ENCODE measurements at places on chromosomes 11 and 22.

GRCh38 chr11:71145988-71146824, 106.2 kb downstream of the SHANK2 start:
- DNase-seq: no peak

DNA sequence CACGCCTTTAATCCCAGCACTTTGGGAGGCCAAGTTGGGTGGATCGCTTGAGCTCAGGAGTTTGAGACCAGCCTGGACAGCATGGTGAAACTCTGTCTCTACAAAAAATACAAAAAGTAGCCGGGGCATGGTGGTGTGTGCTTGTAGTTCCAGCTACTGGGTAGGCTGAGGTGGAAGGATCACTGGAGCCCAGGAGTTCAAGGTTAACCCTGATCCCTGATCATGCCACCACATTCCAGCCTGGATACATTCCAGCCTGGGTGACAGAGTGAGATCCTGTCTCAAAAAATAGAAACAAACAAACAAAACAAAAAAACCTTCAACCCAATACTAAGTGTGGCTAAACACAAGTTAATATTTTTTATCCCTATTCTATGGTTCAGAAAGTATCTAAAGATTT, 66.4 kb upstream of the CLNS1A start:
- DNase-seq: no peak

GRCh38 chr11:3824714-3825472, 15.9 kb downstream of the RHOG start:
- peak; percentile 87 for DNase-seq

DNA sequence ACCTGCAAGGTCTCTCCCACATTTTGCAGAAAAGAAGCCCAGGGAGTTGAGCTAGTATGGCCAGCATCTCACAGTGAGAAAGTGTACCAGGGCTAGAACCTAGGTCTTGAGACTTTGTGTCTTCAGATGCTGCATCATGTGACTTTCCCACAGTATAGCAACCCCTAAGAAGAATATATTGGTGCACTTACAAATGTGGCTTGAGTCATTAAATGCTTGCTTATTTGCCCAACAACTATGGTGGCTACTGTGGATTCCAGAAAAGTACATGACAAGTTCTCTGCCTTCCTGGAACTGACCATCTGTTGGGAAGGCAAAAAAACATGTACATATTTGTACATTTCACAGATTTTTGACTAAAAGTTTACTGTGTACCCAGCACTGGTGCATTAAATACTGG, 55.0 kb downstream of the POLD3 start:
- DNase-seq: no peak

DNA sequence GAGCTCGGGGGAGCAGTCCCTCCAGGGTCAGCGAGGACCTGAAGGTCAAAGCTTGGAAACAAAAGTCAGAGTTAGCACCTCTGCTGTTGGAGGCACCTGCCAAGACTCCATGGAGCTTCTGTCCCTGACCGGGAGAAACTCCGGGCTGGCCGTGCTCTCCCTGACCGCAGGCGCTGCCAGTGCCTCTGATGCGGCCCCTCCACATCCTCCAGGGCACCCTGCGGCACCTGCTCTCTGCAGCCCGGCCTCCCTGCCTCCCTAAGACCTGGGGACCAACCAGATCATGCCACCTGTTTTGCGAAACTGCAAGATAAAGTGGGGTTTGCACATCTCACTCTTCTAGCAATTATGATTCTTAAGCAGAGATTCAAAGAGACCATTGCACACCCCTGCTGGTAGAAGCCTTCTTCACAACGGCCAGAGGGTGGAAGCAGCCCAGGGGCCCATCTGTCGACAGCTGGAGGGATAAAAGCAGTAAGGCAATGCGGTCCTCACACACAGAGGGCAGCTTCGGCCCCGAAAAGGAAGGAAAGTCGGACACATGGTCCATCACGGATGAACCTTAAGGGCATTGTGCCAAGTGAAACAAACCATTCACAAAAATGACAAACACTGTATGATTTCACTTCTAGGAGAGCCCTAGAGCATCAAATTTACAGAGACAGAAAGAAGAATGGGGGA, 477.1 kb downstream of the BRD1 start:
- DNase-seq: no peak

DNA sequence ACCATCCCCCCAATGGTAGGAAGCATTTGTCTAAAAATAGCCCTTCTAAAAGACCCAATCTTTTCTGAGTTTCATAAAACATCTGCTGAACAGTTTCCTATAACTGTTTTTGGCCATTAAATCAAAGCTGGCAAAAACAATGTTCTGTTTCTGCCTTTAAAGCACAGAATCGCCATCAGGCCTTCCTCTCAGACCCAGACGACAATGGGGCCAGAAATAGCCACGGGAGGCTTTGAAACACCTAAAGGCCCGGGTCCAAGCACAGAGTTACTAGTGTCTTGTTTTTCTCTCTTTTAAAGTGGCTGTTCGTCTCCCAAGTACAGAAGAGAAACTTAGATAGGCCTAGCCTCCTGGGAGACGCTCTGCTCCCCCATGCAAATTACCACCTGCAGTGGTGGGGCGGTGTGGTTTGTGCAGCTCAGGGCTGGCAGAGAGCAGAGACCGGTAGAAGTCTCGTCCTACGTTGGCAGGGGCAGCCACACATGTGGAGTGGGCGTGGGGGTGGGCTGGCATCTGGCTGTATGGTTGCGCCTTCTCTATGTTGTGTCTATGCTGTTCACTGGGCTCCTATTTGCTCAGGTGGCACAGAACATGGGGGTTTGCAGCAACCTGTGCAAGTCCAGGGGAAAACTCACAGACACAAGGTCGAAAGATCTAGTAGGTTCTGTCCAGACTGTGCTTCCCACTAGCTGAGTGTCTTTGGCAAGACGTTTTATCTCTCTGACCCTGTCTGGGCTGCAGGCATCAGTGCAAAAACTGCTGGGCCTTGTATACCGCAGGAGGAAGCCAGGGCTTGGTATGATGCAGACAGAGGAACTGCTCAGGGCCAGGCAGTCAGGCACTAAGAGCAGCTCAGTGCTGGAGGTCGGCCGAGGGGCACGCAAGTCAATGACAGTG, 23.6 kb upstream of the ETS1 start:
- no peak for DNase-seq
